NCI-H2107 (cell line): ENCODE measurements at places on chromosomes 2 and 18.

DNA sequence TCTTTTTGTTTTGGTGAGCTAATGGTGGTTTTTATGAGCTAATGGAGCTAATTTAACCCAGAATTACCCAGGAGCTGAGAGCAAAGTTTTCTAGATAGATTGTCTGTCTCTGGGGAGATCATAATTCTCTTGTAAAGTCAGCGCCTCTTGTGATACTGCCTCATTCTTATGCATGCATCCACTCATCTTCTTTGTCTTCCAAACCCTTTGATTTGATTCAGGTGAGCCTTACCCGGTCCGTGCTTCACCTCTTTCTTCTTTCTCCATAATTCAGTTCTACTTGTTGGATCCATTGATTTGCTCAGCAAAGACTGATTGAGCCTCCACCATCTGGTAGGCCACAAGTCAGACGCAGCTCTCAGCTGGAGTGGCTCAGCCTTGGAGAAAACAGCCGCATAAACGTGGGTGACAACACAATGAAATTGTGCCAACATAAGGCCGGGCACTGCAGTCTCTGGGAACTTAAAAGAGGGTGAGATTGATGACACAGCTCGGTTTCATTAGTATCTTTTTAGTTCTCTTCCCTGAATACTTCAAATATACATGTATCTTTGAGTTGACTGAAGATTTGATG, 158.5 kb upstream of the SH3BP4 start:
- DNase-seq: no peak

GRCh38 chr2:137525641-137526190, 438.6 kb upstream of the HNMT start:
- DNase-seq: no peak

GRCh38 chr18:23920054-23920453, 94.5 kb upstream of the TTC39C start:
- DNase-seq: no peak

GRCh38 chr2:67567886-67568285, 170.8 kb downstream of the ETAA1 start:
- no peak for DNase-seq

- no peak for DNase-seq
These were observed 139.4 kb upstream of the GPC1 start for GRCh38 chr2:240296104-240296406.

GRCh38 chr2:209532321-209532720, 108.5 kb downstream of the MAP2 start:
- no peak for DNase-seq

GRCh38 chr2:174686430-174686829, 77.8 kb downstream of the CHRNA1 start:
- no peak for DNase-seq

DNA sequence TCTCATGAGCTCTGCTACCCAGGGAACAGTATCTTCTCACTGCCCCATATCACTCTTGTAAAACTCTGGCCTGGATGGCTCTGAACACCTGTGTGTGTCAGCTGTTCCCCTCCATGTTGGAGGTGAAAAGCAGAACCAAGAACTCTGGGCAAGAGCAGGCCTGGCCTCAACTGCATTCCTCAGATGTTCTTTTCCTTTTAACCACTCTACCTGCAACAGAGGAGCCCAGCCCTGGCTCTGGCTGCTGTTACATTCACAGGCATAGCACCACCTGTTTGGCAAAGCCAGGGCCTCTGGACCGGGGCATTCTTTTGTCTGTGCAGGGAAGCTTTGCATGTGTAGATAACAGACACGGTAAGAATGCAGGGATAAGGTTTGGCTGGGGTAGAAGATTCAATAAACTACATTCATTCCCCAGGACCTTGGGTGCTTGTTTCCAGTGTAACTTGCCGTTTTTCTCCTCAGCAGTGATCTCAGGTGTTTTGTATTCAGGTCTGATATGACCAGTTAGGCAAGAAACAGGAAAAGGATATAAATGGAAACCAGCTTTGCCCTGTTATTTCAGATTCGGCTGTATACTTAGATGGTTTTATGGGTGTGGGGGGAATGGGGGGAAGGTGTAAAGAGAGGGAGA, 95.1 kb downstream of the SPTBN1 start:
- DNase-seq: no peak

DNA sequence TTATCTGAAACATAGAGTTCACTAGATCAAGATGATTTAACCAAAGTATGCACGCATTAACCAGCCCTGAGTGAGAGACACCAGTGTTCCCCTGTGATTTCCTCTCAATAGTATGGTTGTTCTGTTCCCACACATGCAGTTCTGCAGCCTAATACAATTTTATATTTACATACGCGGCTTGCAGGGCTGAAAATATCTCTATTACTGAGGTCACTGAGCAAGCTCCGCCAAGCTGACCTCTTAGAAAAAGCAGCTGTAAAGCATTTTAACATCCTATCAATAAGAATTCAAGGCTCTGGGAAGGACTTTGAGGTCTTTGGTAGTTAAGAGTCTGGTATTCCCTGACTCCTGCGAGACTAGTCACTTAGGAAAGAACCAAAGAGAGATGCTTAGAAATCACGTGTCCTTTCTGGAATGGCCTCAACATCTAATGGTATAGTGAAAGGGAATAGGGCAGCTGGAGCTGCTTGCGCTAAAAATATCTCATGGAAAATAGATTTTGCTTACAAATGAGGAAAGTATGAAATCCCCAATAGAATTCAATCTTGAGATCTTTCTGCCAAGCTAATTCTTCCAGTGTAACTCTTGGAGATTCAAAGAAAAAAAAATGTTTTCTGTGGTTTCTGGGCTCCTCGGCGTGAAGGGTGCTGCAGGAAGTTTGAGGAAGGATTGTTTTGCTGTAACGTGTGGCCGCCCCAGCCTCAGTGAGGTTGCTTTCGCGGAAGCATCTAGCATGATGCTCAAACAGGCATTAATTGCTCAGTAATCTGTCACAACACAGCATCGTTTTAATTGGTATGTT, 59.2 kb downstream of the DOCK10 start:
- no peak for DNase-seq

DNA sequence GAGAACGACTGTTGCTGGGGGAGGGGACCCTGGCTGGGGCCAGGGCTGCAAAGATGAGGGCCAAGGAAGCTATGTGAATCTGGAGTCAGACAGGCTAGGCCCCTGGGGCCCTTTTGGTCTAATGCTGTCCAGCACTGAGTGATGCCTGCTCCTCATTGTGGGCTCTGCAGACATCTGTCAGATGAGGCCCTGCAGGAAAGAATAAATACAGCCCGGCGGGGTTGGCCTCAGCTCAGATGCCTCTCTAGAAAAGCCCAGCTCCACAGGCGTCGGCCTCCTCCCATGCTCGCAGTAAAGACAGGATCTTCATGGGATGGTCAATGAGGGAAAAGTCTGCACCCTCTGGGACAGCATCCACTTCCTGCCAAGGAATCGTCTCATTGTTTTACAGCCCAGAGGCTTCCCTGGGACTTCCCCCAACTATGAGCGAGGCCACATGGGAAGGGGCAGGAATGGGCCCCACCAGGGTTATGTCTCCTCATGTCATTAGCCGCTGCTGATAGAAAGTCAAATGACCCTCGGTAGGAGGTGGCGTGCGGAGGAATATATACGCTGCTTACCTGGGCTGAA, 125.8 kb upstream of the GLI2 start:
- DNase-seq: no peak

GRCh38 chr2:46239847-46240181, 57.4 kb upstream of the EPAS1 start:
- no peak for DNase-seq

DNA sequence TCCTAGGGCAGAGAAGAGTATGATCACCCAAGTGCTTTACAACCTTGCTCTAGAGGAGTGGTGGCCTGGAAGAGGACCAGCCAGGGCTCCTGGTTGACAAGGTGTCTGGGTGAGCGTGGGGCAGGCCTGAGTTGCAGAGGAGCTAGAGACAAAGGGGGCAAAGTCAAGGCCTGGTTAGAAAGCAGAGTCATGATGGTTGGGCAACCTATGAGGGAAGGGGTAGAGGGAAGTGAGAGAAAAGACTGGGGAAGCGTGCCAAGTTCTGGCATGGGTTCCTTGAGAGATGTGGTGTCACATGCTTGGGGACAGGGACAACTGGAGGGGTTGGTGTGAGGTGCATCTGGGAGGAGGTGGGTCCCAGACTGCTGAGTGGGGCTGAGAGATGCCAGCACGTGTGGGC, 13.5 kb downstream of the ZFP36L2 start:
- no peak for DNase-seq

- DNase-seq: no peak
These were observed 193.1 kb downstream of the ZBTB7C start for GRCh38 chr18:48215876-48216638.

GRCh38 chr2:20213651-20214565, 11.0 kb downstream of the SDC1 start:
- peak; percentile 72 for DNase-seq

GRCh38 chr2:221851531-221852045, 279.5 kb upstream of the EPHA4 start:
- DNase-seq: no peak

- DNase-seq: no peak
These were observed 273.3 kb downstream of the TNS1 start for GRCh38 chr2:217729421-217730053.

DNA sequence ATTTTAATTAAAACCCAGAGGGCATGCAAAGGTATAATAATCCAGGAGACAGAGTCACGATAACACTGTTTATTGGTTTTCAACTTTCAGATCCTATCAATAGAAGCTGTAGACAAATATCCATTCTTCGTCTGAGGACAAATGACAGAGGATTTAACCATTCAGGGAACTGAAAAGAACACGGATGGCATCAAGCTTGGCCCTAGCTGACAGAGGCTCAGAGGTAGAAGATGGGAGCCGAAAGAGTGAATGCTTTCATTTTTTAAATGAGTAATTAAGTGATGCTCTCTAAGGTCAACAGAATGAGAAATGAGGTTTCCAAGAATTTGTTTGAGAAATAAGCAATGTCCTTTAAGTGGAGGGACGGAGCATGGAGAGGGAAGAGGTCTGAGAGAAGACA, 62.1 kb downstream of the BCL2 start:
- no peak for DNase-seq

DNA sequence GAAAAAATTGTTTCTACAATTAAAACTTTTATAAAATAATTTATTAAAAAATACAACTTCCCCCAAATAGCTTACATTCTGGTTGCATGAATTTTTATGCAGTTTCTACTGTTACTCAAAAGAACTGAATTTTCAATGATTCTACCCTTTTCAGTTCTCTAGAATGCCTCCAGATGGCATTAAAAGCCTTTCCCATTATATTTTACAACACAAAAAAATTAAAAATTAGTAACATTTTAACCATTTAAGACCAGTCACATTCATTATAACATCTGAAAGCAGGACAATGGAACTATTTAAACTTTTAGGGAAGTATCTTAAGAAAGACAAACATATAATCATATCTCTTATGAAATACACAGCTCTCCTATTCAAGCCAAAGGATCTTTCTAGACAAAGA, 236.0 kb upstream of the REV1 start:
- no peak for DNase-seq

DNA sequence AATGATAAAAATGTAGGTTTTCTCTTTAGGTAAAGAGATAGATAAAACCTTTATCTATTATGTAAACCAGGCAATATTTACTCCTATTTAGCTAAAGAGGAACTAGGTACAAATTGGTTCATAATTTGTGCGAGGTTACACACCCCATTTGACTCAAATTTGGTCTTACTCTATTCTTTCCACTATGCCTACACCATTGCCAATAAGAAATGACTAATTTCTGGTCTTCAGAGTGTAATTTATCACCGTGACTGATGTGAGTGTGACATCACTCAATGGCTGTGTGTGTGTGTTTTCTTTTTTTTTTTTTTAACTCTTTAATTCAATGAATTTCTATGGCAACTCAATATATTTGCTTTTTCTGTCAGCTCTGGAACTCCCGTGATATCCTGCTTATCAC, 955.8 kb downstream of the TDRD15 start:
- DNase-seq: no peak

DNA sequence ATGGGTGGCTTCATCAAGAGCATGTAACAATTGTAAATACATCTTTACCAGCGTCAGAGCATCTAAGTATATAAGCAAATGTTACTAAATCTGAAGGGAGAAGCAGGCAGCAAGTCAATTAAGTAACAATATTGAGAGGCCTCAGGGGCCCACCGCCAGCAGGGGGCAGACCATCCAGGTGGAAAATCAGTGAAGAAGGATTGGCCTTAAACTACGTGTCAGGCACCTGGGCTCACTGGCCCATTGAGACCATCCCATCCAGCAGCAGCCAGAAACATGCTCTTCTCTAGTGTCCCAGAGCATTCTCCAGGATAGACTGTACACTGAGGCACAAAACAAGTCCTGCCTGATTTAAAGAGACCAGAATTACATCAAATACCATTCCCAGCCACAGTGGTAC, 96.2 kb upstream of the SNTG2 start:
- DNase-seq: no peak

DNA sequence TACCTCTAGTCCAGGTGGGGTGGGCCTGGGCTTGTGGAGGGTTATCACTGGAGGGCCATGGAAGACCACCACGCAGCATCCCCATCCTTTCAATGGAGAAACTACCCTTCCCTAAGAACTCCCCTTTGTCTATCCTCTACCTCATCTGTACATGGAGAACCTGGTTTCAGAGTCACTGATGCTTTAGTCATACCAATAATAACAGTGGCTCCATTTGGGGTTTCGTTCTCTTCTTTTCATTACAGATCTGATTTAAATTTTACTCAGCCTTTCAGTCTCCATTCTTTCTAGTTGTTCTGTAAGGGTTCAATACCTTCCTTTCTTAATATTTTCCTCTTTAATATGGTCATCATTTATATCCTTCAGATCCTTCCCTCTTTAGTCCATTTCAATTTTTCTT, 54.6 kb upstream of the ZFP36L2 start:
- no peak for DNase-seq

GRCh38 chr2:62971936-62972335, 78.7 kb upstream of the OTX1 start:
- no peak for DNase-seq
